ENCODE measurements at places on chromosomes 3 and 15. TPM values are rescaled to one million over a fixed set of nuclear protein-coding genes. Genes with fewer than 3 reads are reported as not detected.

Gene LMAN1L
- total RNA-seq = 0.64 TPM

Gene CACNA2D3
- not detected for total RNA-seq

Gene DYNLT2B
- total RNA-seq = 19.8 TPM

Gene ANKRD63
- total RNA-seq = not detected

Gene DHFR2
- total RNA-seq = 10.7 TPM

Gene DNAH12
- 0.14 TPM for total RNA-seq

Gene ZNF717
- 10.2 TPM for total RNA-seq

Gene DISP2
- 0.52 TPM for total RNA-seq

Gene FILIP1L
- total RNA-seq = 5.0 TPM

Gene WDR93
- total RNA-seq = not detected

Gene SEC22C
- total RNA-seq = 50.0 TPM

Gene KBTBD8
- 8.0 TPM for total RNA-seq

Gene KNG1
- not detected for total RNA-seq

Gene CTSH
- total RNA-seq = 80.6 TPM

Gene NEK11
- 1.7 TPM for total RNA-seq

Gene P2RY12
- not detected for total RNA-seq

Gene DLEC1
- 1.1 TPM for total RNA-seq

Gene EEFSEC
- total RNA-seq = 18.2 TPM

Gene KLHL25
- 5.7 TPM for total RNA-seq

Gene TRPM1
- total RNA-seq = not detected

Gene CD200R1
- total RNA-seq = 12.3 TPM

Gene ARL6
- 4.8 TPM for total RNA-seq

Gene GOLGA6L9
- 0.91 TPM for total RNA-seq

Gene SMCO1
- not detected for total RNA-seq

Gene SPESP1
- 0.64 TPM for total RNA-seq

Gene LDHAL6B
- not detected for total RNA-seq

Gene ADGRG7
- not detected for total RNA-seq

Gene CTNNB1
- 130 TPM for total RNA-seq

Gene LHFPL4
- not detected for total RNA-seq

Gene CTXN2
- total RNA-seq = 0.05 TPM

Gene LOXL1
- 0.70 TPM for total RNA-seq

Gene CNTN4
- not detected for total RNA-seq

Gene DALRD3
- 23.7 TPM for total RNA-seq

Gene CATSPER2
- total RNA-seq = 6.9 TPM

Gene ABHD17C
- 3.6 TPM for total RNA-seq

Gene MYZAP
- 0.14 TPM for total RNA-seq

Gene SNRPA1
- 147 TPM for total RNA-seq

Gene FGF12
- not detected for total RNA-seq

Gene LEKR1
- 0.73 TPM for total RNA-seq

Gene GATM
- 1.3 TPM for total RNA-seq

Gene IMPG2
- total RNA-seq = 0.20 TPM

Gene IDH3A
- total RNA-seq = 119 TPM

Gene NAA80
- 29.0 TPM for total RNA-seq

Gene MAP1A
- 12.7 TPM for total RNA-seq

Gene LRRC58
- 26.1 TPM for total RNA-seq

Gene PIERCE2
- 0.32 TPM for total RNA-seq

Gene IQSEC1
- 46.0 TPM for total RNA-seq

Gene PPARG
- 1.2 TPM for total RNA-seq

Gene RASGRP1
- total RNA-seq = 116 TPM
